ENCODE measurements at places on chromosomes 6 and 20.

- DNase-seq = no peak
Measured at GRCh38 chr6:111184827-111185532, 97.7 kb downstream of the SLC16A10 start.

GRCh38 chr6:139316622-139317317 is 25.0 kb upstream of the TXLNB start:
- no peak for DNase-seq

DNA sequence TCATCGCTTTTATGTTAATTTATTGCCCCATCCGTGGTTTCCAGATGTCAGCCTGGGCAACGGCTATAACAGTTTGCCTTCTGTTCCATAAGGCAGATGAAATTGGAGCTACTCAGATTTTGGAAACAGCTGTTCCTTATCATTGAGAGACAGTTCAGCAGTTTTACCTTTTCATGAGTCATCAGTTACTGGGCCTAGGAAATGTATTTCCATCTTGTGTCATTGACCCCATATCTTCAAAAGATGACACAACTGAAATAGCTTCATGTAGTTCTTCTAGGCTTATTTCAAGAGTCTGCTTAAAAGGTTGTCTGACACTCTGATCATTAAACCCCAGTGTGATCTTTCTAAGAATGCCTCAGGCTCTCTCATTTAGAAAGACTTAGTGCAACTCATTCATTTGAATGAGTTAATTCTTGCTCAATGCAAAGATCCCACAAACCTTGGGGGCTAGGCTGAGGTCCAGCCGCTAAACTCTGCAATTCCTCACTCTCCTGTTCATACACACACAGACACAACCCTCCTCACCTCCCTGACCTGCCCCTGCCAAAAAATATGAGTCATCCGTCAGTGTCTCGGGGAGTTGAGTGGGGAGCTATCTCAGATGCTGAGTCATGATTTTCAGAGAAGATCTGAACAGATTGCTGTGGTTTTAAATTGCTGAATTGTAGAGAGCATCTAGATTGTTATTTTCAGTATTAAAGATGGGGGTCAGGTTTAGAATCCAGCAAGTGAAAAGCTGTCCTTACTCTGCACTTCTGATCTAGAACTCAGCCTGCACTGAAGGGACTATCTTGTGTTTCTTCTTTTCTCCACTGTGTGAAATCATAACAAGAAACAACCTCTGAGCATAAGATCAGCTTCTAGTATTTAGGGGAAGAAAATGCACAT is 61.8 kb downstream of the RPP40 start:
- peak; percentile 14 for DNase-seq

DNA sequence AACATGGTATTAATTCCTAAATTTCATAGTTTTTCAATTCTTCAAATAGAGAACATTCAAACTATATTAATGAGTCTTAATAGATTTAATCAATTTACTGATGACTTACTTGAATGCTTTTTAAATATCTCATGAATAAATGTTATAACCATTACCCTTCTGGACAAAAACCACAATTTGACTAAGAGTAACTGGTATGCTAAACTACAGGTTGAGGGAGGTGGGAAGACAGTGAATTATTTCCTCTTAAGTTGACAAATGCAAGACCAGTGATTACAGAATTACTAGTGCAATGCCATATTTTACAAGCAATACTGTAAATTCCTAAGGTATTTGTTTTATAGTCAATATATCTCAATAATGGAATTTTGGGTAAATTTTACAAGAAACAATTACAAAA is 65.1 kb downstream of the REV3L start:
- no peak for DNase-seq

DNA sequence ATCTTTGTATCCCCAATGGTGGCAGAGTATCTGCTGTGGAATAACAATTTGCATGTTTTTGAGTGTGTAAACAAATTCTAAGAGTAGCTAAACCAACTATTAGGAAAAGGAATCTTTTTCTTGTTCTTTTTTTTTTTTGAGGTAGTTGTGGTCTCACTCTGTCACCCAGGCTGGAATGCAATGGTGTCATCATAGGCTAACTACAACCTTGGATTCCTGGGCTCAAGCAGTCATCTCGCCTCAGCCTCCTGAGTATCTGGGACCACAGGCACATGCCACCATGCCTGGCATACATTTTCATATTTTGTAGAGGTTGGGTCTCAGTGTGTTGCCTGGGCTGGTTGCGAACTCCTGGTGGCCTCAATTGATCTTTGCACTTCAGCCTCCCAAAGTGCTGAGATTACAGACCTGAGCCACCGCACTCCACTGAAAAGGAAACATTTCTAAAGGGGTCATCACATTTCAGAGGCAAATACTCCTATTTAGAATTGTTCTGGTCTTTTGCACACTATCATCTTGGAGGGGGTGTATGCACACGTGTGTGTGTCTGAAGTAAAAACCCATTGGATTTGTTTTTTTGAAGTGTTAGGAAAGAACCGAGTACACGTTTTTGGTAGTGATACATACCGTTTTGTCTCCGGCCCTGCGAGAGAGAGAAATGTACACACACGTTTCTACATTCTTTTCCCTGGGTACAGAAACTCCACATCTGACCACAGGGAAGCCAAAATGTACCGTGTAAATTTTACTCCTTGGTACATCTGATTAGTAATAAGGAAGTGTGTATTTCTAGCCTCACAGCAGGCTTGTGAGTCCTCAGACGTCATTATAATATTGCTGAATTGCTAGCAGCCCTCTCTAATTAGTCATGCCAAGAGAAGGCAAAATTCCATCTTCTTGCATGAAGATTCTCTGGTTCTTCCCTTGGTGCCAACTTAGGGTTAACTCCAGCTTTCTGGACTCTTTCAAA is 183.6 kb downstream of the JARID2 start:
- no peak for DNase-seq

DNA sequence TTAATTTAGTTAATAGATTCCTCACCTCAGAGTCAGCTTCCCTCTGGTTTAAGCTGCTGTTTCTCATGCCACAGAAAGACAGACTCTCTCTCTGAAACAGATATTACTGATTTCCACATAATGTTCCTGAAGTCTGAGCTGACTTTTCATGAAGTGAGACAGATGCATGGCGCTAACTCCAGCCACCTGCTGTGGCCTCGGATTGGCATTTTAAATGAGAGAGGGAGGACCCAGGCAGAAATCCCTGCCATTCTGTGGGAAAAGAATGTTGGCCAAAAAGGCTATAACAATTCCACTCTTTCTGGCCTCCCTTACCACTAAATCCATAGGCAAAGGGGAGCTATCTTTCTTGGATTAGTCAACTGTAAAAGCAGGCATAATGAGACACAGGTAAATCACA is 354.1 kb upstream of the CDH4 start:
- no peak for DNase-seq

- no peak for DNase-seq
Measured at GRCh38 chr6:96545882-96546281, 17.0 kb upstream of the FHL5 start.

GRCh38 chr6:48200869-48201390 is 89.9 kb upstream of the PTCHD4 start:
- no peak for DNase-seq

DNA sequence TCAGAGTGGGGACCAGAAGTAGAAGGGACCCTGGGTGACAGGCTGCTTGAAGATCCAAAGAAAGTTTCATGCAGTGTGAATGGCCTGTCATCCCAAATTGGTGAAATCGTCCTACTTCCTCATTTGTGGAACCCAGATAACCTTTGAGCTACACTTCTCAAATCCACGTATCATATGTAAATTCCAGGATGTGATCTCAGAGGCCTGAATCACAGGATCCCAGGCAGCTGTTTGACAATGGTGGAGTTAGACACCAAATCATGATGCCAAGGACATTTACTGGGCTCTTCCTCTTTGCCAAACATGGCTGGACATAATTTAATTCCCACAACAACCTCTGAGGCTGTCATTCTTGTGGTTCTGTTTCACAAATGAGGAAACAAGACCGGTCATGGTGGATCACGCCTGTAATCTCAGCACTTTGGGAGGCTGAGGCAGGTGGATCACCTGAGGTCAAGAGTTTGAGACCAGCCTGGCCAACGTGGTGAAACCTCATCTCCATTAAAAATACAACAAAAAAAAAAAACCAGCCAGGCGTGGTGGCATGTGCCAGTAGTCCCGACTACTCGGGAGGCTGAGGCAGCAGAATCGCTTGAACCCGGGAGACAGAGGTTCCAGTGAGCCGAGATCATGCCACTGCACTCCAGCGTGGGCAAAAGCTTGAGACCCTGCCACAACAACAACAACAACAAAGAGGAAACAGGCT is 39.9 kb upstream of the TTPAL start:
- no peak for DNase-seq

GRCh38 chr6:113137426-113137825 is 719.7 kb upstream of the MARCKS start:
- DNase-seq = no peak

- no peak for DNase-seq
Measured at GRCh38 chr6:140494321-140495108, 1120.1 kb upstream of the CITED2 start.

- no peak for DNase-seq
Measured at GRCh38 chr20:50110141-50111047, 2.6 kb downstream of the UBE2V1 start.

- no peak for DNase-seq
Measured at GRCh38 chr20:36720510-36720909, 25.4 kb downstream of the NDRG3 start.

- DNase-seq = no peak
Measured at GRCh38 chr20:19301843-19302242, 89.4 kb downstream of the SLC24A3 start.

- no peak for DNase-seq
Measured at GRCh38 chr20:57508831-57509230, 16.1 kb downstream of the CTCFL start.

- DNase-seq = no peak
Measured at GRCh38 chr6:128847431-128848210, 35.3 kb upstream of the LAMA2 start.

GRCh38 chr20:2762578-2763131 is 37.8 kb downstream of the CPXM1 start:
- DNase-seq = no peak

- no peak for DNase-seq
Measured at GRCh38 chr6:33633462-33634158, 12.5 kb downstream of the ITPR3 start.

- no peak for DNase-seq
Measured at GRCh38 chr6:157551041-157551832, 170.2 kb downstream of the ZDHHC14 start.

GRCh38 chr6:142118328-142118727 is 14.4 kb upstream of the GJE1 start:
- DNase-seq = no peak

- no peak for DNase-seq
Measured at GRCh38 chr6:41194386-41194785, 6.6 kb downstream of the TREML2 start.

DNA sequence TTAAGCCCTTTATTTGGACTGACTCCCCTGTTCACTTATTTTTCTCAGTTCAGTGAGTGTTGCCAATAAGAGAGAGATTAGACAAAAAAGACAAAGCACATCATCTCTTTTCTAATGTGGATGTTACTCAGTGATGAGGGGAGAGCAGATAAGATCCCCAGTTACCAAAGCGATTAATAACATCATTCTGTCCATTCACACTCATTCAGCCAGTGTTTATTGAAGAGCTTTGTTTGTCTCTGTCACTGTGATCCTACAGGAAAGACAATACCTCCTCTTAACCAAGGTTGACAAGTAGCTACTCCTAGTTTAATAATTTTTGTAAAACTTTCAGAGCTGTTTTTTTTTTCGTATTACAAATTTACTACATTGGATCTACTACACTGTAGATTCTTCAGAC is 163.0 kb downstream of the EYA4 start:
- DNase-seq = no peak

DNA sequence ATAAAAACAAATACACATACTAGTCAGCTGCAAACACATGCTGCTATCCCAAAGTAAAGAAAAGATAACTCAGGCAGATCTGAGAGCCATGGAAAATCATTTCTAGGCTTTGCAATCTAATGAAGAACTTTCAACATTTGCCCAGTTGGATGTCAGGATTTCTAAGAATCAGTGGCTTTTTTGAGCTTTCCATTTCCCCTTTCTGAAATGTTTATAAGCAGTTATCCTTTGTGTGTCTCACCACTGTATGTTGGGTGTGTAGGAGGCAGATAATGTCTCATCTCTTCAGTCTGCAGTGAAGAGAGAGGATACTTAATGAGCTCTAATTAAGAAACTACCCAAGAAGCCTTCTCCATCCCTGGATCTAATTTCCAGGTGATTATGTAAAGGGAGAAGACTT is 43.6 kb downstream of the RGS17 start:
- DNase-seq = no peak

DNA sequence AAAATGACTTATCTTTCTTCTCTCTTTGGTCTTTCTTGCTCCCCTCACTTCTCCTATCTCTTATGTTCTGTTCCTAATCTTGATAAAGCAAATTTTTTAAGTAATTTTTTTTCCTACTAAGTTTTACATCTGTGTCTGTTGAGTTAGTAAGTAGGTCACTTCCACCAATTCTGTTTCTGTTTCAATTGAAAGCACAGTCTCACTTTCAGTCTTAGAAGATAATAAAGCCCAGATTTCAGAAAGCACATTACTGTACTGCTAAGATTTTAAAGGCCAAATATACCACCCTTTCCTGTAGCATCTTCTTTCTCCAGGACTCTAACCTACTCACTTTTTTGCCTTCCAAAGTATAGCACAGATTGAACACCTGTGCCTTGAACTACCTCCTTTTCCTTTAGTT is 866.1 kb upstream of the ADGRB3 start:
- DNase-seq = no peak

- no peak for DNase-seq
Measured at GRCh38 chr6:75656479-75656878, 54.8 kb downstream of the SENP6 start.

GRCh38 chr6:24827970-24828369 is 29.3 kb upstream of the ARMH2 start:
- no peak for DNase-seq

GRCh38 chr6:106732376-106732940 is 103.1 kb downstream of the QRSL1 start:
- no peak for DNase-seq

GRCh38 chr6:106522562-106523250 is 106.6 kb downstream of the RTN4IP1 start:
- DNase-seq = no peak

- DNase-seq = no peak
Measured at GRCh38 chr6:37665304-37665703, 32.4 kb downstream of the MDGA1 start.

- no peak for DNase-seq
Measured at GRCh38 chr6:70507161-70507560, 59.6 kb upstream of the SDHAF4 start.

DNA sequence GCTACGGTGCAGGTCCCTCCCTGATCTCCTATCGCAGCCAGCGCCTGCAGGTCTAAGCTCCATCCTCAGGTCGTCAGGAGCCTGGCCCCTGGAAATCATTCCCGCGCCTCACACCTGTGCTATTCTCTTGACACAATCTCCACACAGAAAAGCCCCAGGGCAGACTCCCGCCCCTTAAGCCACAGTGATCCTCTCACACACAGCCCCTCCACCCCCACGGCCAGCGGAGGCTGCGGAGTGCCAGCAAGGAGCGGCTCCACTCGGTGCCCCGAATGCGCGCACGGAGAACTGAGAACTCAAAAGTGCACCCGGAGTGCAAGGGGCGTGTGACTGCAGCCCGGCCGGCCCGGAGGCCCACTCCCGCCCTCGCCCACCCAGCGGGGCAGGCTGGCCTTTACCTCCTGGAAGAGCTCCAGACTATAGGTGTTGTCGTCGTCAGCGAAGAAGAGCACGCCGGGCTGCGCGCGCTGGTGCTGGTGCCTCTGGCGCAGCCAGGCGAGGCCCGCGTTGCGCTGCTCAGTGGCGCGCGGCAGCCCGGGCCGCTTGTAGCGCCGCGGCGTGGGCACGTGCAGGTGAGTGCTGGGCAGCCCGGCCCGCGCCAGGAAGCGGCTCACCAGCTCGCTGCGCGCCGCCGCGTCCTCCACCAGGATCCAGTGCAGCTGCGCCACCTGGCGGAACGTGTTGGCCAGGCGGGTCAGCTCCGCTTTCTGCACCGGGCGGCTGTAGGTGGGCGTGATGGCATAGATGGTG is 1.2 kb downstream of the B3GAT2 start:
- DNase-seq = peak; percentile 78
